Nucleus accumbens (tissue), 56 donors: ENCODE measurements at places on chromosomes 7 and 10.
A peak's percentile ranks its signal among the peaks of the same experiment; 100 is the strongest.

DNA sequence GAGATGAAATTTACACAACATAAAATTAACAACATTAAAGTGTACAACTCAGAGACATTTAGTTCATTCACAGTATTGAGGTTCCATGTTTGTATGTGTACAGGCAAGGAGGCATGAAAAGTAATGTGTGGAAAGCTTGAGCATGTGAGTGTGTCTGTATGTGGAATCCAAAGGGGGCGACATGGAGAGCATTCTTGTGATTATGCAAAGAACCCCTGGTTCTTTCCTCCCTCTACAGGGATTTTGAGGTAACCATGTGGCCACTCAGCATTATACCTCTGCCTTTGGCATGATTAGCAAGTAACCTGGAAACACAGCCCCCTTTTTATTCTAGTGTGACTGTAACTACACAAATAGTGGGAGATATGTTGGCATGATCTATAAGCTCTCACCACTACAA is 21.0 kb downstream of the OR2F1 start:
- no peak for DNase-seq

DNA sequence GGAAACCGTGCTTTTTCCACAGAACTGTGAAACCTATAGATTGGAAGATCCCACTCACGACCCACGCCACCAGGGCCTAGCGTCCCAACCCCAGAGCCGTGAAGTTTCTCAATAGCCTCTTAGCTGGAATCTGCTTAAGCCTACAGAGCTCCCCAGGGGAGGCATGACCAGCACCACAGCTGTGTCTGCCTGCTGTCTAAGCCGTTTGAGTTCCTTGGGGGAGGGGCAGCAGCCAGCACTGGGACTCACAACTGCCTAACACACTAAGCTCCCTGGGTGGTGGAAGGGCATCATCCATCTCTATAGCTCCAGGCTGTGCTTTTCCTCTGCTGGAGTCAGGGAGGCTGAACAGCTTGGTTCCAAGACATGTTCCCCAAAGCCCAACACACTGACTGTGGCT is 26.0 kb upstream of the TMEM140 start:
- DNase-seq: no peak

- DNase-seq: no peak
Measured at GRCh38 chr10:14757986-14758385, 16.7 kb downstream of the FAM107B start.

GRCh38 chr10:72367301-72367960 is 12.7 kb upstream of the DNAJB12 start:
- no peak for DNase-seq

- no peak for DNase-seq
Measured at GRCh38 chr10:10758306-10758705, 259.4 kb upstream of the CELF2 start.

- no peak for DNase-seq
Measured at GRCh38 chr10:96270571-96270970, 798 bp downstream of the BLNK start.

DNA sequence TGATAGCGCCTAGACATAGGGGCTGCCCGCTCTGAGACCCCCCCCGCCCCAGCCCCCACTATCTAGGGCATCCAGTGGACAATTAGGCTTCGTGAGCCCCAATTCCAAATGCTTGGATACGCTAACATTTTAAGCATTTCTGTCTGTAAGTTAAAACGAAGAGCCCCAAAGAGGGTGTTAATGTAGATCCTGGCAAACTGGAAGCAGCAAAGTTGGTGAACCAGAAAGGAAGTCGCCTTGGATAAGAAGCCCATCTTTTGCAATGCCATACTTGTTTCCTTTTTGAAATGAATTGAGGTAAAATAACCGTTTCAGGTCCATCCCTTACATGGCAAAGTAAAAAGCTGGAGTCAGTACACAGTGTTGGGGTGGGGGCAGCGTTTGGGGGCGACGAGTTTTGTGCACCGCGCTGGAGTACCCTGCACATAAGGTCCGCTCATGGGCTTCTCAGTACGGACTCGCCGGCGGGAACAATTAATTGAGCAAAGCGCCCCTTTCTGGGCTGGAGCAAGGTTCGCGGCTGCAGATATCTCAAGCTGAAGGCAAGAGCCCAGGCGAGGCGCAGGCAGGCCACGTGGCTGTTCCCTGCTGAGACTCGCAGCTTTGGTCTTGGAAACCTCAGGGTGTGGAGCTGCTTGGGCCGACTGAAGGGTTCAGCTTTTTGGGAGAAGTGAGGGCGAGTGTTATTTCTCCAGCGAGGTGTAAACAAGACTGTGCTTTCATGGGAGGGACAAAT is 1.4 kb upstream of the TWIST1 start:
- no peak for DNase-seq

DNA sequence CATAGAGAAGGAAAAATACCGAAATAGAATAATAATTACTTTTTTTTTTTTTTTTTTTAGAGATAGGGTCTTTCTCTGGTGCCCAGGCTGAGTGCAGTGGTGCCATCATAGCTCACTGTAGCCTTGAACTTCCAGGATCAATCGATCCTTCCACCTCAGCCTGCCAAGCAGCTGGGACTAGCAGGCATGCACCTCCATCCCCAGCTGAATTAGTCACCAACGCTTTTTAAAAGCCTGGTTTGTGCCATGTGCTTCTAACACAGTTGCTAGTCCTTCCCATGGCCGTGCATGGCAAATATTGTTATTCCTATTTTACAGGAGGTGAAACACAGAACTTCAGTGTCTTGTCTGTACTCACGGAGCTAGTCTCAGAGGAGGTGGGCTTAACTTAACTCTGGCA is 23.2 kb downstream of the LYZL2 start:
- no peak for DNase-seq

- DNase-seq: no peak
Measured at GRCh38 chr7:41107330-41107937, 595.5 kb downstream of the INHBA start.

DNA sequence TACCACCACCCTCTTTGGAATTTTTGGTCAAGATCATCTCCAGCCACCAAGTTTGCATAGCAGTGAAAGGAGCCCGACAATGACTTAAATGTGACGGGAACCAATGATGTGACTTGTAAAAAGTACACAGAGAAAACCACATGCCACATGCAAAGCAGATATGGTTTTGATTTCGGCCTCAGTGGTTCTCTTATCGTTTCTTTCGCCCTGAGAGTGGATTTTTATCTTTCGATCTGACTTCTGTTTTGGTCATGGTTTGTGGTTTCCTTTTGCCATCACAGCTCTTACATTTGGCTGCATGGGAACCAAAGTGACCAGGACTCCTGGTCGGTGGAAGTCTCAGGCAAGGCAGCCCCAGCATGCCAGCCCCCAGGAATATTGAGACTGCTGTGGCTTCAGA is 31.5 kb downstream of the TCF7L2 start:
- no peak for DNase-seq

- no peak for DNase-seq
Measured at GRCh38 chr7:18198868-18199267, 171.2 kb upstream of the PRPS1L1 start.

DNA sequence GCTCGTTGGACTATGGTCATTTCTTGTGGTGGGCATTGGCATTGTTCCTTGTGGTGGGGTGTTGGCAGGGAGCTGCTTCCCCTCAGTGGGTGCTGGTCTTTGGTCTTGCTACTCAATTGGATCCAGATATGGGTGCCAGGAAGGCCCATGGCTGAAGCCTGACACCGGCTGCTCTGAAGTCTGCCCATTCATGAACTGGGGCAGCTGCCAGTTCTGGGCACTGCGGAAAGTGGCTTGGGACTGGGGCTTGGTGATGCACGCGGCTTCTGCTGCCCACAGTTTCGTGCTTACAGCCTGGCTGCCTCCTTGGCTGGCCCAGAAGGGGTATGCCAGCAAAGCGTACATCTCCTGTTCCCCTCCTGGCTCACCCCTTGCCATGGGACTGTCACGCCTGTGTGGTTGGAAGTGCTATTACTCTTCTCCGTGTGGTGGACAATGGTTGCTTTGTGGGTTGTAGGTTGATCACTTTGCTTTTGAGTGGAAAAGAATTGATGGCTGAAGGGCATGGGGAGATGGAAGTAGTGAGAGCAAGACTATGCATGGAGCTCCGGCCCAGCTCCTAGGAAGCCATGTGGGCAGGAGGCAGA is 54.7 kb downstream of the ADAMTS14 start:
- DNase-seq: peak; percentile 69

- DNase-seq: no peak
Measured at GRCh38 chr10:71549766-71550533, 153.2 kb downstream of the CDH23 start.

- DNase-seq: peak; percentile 12
Measured at GRCh38 chr7:105011831-105012502, 2.0 kb upstream of the KMT2E start.

GRCh38 chr7:45682836-45683555 is 108.8 kb downstream of the ADCY1 start:
- DNase-seq: no peak

GRCh38 chr7:1794888-1795542 is 124.9 kb downstream of the ELFN1 start:
- no peak for DNase-seq

GRCh38 chr10:91367127-91367531 is 43.0 kb upstream of the HECTD2 start:
- no peak for DNase-seq

DNA sequence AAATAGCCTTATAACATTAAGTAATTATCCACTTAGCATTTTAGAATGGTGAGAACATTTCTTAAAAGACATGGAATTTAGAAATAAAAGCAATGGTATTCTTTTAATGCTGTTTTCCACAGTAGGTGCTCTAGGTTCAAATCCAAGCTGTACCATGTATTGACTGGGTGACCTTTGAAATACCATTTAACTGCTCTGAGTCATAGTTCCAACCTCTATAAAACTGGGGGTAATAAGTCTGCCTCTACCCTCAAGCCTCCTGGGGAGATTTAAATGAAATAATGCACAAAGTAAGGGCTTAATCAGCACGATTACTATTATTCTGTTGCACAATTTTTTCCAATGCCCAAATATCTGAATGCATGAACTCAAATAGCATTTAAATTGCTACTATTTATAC is 236.4 kb upstream of the CCDC6 start:
- DNase-seq: no peak

- no peak for DNase-seq
Measured at GRCh38 chr7:158397885-158398284, 189.7 kb downstream of the PTPRN2 start.

DNA sequence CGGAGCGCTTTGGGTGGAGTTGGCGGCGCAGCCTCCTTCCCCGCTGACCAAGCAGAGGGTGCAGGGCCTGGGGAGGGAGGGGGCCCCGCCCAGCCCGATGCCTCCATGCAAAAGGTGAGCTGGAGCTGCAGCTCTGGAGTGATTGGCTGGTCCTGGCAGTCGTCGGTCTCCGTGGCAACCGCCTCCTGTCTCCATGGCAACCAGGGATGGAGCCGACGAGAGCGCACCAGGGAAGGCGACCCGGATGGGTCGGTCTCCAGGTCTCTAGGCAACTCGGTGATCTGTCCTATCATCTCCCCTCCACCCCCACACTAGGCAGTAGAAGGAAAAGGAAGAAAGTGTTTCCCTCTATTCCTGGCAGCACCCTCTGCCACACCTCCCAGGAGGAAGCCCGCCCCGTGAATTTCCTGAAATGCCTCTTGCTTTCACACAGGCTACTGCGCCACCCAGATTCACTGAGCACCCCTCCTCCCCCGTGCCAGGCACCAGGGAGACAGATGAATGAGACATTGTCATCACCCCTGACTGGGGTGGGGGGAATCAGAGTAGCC is 647 bp upstream of the NACAD start:
- peak; percentile 98 for DNase-seq

DNA sequence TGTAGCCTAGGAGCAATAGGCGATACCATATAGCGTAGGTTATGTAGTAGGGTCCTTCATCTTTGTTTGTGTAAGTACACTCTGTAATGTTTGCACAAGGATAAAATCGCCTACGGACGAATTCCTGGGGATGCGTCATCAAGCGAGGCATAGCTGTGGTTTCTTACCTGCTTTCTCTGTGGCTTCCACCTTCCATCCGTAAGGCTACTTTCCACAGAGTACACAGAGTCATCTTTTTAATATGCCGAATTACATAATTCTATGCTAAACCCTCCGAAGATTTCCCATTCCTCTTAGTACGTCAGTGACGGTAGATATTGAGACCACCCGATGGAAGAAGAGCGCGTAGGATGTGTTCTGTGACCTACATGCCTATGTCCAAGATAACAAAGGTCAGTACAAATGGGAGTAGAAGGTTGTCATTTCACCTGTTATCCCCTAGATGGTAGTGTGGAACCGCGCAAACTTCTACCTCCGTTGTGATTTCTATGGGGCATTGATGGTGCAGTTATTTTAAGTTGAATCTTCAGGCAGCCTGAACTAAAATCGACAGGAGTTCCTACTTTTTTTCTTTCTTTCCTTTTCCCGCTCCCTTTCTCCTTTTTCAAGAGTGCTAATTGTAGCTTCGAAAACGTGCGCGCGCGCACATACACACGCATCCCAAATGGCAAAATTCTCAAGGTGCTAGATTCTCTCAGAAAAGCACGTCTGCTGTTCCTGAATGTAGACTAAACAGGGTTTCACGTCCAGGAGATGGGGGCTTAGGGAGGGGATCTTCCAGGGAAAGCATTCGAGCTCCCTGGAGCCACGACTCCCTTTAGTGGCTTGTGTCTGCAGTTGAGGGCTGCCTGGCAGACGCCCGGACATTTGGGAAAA is 111.7 kb upstream of the MBL2 start:
- no peak for DNase-seq

- no peak for DNase-seq
Measured at GRCh38 chr7:135509589-135509838, 388 bp downstream of the CNOT4 start.

- DNase-seq: no peak
Measured at GRCh38 chr7:140041659-140042385, 20.9 kb downstream of the PARP12 start.

GRCh38 chr10:317271-317769 is 182.1 kb downstream of the ZMYND11 start:
- DNase-seq: no peak

- no peak for DNase-seq
Measured at GRCh38 chr10:43119416-43120115, 18.7 kb upstream of the CSGALNACT2 start.

DNA sequence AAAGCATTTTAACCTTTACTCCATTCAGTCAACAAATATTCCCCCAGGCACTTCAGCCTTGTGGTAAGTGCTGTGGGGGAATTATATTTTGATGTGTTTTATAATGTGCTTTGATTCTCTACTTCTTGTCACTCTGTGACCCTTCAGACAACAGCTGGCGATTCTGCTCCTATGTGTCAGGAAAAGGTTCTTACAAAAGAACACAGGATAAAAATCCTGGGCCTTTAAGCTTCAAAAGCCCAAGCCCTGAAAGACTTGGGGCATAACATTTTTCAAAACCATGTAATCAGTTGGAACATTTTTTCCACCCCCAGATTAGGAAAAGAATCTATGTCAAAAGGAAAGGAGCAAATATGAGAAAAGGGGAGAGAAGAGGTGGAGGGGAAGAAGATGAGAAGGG is 37.8 kb upstream of the LRRC17 start:
- no peak for DNase-seq

DNA sequence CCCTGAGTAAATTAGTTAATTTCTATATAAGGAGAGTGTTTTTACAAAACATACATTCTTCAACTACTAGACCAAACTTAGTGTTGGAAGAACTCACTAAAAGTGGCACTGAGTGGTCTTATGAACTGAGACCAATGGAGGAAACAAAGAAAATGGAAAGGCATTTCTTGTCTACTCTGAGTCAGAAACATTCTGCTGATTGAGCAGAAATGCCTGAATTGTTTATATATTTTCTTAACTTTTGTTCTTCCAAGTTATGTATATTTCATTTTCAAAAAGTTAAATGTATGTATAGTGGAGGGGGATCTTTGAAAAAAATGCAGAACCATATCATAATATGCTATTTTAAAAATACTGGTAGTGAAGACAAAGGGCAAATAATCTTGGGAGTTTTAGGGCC is 320.7 kb downstream of the HGF start:
- DNase-seq: no peak
